ENCODE measurements at places on chromosomes 1 and 21. TPM values are rescaled to one million over a fixed set of nuclear protein-coding genes. Genes with fewer than 3 reads are reported as not detected.

BRINP3 gene
- polyA plus RNA-seq = 7.6 TPM

TSPEAR gene
- 0.96 TPM for polyA plus RNA-seq

IGSF3 gene
- polyA plus RNA-seq = 29.5 TPM

TSTD1 gene
- polyA plus RNA-seq = 44.4 TPM

DNA sequence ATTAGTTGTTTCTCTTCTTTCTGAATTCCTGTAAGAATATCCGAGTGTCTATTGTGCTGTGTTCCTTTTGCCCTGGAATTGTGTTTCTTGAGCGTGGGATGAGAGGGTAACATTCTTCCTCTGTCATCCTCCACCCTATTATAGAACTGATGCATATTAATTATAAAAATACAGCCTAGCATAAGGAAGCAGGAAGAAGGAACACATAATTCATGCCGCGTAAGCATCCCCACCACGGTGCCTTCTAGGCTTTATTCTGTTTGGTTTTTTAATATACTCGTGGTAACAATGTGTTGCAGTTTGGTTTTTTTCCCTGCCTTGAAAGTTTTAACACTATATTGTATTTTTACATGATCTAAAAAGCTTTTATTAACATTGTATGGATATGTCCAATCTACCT lies 65.7 kb downstream of the GALNT2 start:
- no peak for DNase-seq

DNA sequence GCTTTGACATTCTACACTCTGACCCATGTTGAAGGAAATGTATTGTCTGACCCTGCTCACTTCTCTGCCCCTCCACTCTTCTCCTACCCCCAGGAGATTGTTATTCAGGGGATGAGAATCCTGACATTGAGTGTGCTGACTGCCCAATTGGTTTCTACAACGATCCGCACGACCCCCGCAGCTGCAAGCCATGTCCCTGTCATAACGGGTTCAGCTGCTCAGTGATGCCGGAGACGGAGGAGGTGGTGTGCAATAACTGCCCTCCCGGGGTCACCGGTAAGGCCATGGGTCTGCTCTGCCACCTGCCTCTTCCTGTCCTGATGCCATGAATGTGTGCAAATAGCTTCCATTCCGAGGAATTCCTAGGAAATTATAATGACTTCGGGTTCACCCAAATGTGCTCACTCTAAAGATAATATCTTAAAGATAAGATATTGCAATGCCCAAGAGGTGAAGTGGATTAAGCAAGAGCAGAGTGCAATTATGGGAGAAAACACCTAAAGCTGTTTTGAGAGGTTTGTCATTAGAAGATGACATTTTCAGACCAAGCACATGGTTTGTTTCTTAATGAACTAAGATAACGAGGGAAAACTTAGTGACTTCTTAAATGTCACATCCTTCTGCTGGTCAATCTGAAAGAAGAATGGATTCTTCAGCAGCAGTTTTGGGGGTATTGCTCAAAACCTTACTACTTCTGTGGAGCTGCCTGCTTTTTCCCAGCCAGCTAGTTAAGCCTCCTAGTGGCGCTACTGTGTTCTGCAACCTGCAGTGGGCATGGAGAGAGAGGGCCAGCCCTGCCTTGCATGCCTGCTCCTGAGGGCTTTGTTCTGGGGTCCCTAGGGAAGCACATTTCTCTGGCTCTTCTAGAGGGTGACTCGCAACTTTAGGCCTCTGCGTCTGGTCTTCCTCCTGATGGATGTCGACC lies 41.6 kb downstream of the LAMC2 start:
- no peak for DNase-seq
